ENCODE measurements at places on chromosomes 7 and 10.

- DNase-seq = no peak
Observed at GRCh38 chr7:106731187-106731586, 70.2 kb upstream of the CCDC71L start.

- no peak for DNase-seq
Observed at GRCh38 chr7:5200561-5201235, 10.7 kb downstream of the WIPI2 start.

GRCh38 chr10:89279421-89279869 is 22.4 kb upstream of the IFIT2 start:
- DNase-seq = no peak

DNA sequence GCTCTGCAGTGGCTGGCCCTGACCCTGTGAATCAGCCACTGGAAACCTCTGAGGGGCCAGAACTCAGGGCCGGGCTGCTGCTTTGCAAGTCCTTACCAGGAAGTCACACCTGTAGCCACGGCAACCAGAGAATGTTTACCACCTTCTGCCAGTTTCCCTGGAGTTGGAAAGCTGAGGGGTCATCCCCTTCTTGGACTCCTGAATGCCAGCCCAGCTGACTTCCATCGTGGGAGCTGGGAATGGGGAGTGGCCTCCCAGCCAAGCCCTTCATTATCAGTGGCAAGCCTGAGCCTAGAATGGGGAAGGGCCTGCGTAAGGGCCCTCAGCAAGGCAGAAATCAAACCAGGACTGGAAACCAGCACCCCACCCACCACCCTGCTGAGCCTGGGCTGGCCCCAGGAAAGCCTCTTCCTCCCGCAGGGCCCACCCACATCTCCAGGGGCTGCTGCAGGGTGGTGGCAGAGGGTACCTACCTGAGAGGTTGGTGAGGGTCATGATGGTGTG is 6.5 kb upstream of the CRHR2 start:
- DNase-seq = no peak

All from spinal cord (tissue), 10 donors.